Mesothelial cell of epicardium (in vitro differentiated cells): ENCODE measurements at places on chromosomes 6 and 20.

GRCh38 chr6:12165297-12165696 is 124.9 kb upstream of the EDN1 start:
- no peak for DNase-seq

GRCh38 chr20:34693414-34693813 is 10.7 kb upstream of the TP53INP2 start:
- no peak for DNase-seq

GRCh38 chr20:48706116-48706656 is 121.6 kb downstream of the PREX1 start:
- no peak for DNase-seq

DNA sequence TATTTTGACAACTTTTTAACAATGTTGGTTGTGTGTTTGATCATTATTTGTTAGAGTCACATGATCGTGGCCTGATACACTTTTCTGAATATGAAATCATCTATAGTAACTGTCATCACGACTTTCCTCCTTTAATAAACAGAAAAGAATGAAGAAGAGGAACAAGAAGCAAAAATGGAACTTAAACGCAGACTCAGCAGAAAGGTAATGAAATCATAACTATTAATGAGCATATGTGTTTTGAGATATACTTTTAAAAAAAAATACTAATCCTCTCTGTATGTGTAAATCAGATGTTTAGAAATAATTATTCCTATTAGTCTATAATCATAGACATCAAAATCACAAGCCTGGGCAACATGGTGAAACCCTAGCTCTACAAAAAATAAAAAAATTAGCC is 60.1 kb upstream of the LTV1 start:
- DNase-seq, result no peak

- no peak for DNase-seq
Measured at GRCh38 chr6:98498866-98499265, 335.5 kb upstream of the POU3F2 start.

- no peak for DNase-seq
Measured at GRCh38 chr6:135922174-135922573, 70.7 kb downstream of the PDE7B start.

- DNase-seq, result no peak
Measured at GRCh38 chr6:111553580-111553979, 52.1 kb downstream of the TRAF3IP2 start.

DNA sequence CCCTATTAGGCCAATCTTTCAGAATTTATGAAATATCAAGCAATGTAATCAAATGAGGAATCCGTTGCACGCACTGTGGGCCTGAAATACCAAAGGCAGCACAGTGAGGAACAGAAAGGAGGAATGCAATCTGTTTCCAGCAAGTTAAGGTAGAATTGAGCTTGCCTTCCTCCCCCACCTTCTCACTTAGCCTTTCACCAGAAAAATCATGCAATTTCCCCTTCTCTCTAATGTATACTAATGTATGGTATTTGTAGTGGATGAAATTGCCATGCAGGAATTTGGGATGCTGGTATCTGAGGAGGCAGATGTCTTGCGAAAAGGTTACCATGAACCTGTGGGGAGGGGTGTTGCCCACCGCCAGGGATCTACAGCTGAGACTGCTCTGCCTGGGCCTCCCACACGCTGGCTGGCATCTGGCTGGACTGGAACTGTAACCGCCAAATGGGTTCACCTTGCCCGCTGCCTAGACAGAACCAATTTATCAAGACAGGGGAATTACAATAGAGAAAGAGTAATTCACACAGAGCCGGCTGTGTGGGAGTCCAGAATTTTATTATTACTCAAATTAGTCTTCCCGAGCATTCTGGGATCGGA is 222.4 kb upstream of the MYLIP start:
- no peak for DNase-seq

GRCh38 chr6:44655412-44656342 is 268.2 kb downstream of the CDC5L start:
- peak; percentile 61 for DNase-seq

DNA sequence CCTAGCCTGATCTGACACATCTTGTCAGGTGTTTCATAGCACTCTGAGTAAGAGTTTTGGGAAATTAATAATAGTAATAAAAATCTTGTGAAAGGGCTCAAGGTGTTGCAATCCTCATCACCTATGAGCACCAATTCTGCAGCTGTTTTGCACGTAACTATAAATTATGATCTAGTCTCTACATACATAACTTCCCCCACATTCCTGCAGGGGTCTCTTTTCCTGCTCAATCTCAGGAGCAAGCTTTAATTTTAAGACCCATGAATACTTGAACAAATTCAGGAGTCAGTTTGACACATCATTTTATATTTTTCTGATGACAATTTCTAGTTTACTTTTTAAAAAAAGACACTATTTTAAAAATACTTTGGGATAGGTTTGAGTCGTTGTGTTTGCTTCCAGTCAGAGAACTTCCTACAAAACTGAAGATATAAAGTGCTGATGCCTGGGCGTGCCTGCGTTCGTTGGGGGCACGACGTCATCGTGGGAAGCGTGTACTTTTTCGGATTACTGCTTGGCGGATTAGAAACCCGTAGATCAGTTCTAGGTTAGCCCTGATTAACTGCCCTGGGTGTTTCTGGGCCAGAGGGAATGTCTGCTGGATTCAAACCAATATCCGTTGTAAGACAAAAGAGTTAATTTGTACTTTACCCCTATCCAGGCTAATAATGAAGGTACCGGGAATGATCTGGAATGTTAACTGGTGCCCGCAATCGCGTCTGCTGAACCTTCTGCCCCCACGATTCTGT is 1.0 kb upstream of the E2F3 start:
- peak; percentile 39 for DNase-seq

GRCh38 chr20:47350691-47351545 is 5.6 kb downstream of the ZMYND8 start:
- no peak for DNase-seq

GRCh38 chr6:158036261-158036660 is 54.6 kb downstream of the SYNJ2 start:
- DNase-seq, result no peak

DNA sequence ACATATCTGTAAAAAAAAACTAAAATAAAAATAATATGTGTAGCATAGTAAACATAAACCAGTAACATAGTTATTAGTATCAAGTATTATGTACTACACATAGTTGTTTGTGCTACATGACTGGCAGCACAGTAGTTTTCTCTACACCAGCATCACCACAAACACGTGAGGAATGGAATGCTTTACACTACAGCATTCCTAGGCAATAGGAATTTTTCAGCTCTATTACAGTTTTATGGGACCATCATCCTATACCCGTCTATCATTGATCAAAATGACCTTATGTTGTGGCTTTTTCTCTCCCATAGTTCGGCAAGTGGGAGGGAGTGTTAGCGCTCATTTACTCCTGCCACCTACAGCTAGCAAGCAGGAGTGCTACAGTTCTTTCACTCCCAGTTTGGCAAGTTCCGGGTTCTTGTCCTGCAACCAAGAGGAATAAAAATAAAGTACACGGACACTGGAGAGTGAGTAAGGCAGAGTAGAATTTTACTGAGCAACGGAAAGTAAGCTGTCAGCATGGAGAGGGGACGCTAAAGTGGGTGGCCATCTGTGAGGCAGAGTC is 196.8 kb upstream of the HSF2 start:
- no peak for DNase-seq

GRCh38 chr20:57071283-57071731 is 195.1 kb downstream of the BMP7 start:
- no peak for DNase-seq

DNA sequence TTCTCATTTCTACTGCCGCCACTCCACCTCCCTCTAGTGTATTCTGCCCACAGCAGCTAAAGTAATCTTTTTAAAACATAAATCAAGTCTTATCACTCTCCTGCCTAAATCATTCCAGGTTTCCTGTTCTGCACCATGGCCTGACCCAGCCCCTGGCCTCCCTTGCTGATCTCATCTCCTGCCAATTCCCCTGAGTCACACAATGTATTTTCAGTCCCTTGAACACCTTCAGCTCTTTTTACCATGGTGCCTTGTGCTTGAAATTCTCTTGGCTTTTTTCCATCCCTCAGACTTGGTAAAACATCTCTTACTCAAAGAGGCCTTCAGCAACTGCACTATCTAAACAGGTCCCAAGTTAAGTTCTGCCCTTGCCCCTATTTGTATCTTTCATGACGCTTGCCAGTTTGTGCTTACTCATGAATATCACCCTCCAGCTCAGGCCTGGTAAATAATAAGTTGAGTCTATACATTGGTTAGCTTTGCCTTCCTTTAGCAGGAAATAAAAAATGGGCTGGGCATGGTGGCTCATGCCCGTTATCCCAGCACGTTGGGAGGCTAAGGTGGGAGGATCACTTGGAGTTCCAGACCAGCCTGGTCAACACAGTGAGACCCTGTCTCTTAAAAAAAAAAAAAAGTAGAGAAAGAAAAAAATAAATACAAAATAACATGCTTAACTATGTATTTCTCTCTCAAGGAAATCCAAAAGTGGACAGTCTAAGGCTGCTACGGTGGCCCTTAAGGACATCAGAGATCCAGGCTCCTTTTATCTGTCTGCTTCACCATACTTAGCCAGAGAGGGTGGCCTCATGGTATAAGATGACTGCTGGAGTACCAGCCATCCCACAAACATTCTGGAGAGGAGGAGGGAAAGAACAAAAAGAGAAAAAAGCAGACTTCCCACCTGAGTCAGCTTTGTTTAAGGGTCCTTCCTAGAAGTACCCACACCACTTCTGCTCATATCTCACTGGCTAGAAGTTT is 62.2 kb downstream of the ARFGEF2 start:
- no peak for DNase-seq

DNA sequence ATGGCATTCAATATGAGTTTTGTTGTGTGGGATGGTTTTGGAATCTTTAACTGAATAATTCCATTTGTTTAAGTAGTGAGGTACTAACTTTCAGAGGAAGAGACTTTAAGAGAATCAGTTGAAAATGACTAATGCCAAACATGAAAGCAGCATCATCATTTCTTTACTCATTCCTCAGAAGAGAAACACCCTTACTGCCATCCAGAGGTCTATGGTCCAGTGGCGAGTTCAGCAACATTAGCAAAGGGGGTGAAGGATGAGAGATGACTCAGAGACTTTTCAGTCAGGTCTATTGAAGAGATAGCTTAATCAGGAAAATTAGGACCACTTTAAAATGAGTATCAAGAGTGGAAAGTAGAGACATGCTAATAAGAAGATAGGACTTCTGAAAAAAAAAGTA is 118.8 kb downstream of the COL19A1 start:
- no peak for DNase-seq

DNA sequence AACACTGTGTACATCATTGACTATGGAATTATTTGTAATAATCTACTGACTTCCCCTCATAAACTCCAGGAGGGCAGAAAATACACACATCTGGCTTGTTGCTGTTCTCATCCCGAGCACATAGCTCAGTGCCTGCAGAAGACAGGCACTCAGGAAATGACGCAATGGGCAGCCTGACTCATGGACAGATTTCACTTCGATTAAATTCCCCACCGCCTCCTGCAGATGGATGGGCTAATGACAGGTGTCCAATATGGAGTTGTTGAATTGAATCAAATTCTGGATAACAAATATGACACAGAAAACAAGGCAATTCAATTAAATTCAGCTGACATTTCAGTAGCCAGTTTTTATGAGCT is 9.1 kb downstream of the ANKRD60 start:
- DNase-seq, result no peak

GRCh38 chr20:32072168-32072750 is 20.2 kb downstream of the HCK start:
- DNase-seq, result no peak

- no peak for DNase-seq
Measured at GRCh38 chr20:23286346-23286745, 64.2 kb upstream of the NXT1 start.

DNA sequence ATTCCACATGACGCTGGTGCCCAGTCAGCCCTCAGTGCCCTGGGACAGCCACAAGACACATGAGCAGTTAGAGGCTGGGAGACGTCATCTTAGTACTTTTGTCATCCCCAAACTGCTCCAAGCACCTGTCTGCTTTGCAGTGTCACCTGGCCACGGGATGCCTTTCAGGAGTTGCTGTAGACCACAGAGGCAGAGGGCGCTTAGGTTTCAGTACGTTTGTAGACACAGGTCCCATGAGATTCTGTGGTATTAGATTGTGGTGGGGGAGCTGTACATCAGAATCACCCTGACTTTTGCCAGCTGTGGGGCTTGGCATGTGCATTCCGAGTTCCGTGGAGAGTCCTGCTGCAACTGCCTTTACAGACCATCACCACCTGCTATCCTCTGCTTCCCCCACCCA is 16.7 kb downstream of the MAVS start:
- no peak for DNase-seq

GRCh38 chr20:19730706-19731105 is 27.4 kb upstream of the RIN2 start:
- DNase-seq, result no peak

GRCh38 chr6:145784683-145785082 is 29.9 kb downstream of the FBXO30 start:
- no peak for DNase-seq

DNA sequence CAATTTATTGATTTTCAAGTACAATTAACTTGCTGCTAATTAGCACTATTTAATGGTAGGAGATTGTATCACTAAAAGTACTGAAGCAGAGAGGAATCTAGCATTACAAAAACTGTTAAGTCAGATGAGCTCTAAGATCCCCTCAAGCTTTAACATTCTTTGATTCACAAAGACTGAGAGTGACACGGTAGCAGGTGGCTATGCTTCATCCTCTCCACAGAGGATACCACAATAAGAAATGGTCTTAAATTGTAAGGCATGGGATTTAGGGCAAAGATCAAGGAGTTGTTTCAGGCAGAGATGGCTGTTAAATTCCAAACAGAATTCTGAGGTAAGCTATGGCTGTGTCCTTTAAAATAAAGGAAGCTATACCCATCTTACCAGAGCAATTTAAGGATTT is 67.8 kb upstream of the BEND6 start:
- no peak for DNase-seq

- no peak for DNase-seq
Measured at GRCh38 chr6:88565409-88565811, 398.0 kb downstream of the RNGTT start.

DNA sequence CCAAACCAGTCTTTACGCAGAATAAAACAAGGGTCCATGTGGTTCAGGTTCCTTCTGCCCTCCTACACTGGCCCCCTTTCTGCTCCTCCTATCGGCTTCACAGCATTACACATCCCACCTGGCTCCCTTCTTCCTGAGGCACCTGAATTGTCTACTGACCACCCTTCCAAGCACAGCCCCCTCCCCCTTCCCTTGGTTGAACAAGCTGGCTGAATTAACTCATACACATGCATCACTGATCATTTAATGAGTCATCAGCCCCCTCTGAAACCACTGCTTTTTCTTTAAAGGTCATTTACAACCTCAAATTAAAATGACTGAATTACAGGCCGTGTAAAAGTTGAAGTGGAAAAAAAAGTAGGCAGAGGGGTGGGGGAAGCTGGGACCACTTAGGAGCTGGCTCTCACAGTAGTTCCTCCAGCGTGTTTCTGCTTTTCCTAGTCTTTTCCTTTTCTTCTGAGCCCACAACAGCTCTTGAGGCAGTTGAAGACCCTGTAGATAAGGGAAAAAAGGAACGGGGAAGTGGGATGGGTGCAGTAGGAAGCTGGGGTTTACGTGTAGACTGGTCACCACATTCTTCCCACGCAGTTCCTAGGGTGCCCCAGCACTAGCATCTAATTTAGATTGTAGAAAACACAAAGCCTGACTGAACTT is 67.6 kb downstream of the FYN start:
- no peak for DNase-seq
